ENCODE measurements at places on chromosomes 1 and 21.

- DNase-seq, result no peak
Measured at GRCh38 chr21:42747276-42747701, 93.9 kb downstream of the PDE9A start.

DNA sequence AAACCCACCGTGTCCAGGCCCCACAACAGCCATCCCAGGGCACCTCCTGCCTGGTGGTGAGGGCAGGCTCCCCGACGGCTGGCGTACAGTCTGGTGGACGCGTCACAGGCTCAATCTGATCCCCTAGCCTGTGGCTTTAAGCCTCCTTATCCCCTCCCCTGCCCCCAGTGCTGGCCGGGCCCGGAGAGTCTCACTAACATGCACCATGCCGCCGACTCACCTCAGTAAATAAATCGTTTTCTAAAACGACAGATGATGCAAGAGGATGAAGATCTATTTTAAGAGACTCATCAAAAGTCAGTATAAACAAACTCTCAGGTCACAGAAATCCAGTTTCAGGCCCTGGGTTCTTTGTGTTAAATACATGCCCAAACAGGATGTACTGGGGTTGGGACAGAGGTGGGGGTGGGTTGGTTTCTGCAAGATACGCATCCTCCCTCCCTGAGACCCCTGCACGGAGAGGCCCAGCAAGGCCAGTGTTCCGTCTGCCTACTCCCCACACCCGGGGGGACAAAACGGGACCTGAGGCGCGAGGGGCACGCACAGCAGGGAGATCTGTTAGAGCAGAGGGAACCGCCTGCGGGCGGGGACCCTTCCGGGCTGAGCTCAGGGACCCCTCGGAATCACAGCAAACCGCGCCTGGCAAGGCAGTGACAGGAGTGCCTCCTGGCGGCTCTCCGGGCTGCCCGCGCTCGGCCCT, 3.1 kb downstream of the PANK4 start:
- DNase-seq, result no peak

GRCh38 chr1:162590101-162590500, 28.6 kb downstream of the UAP1 start:
- DNase-seq, result no peak

DNA sequence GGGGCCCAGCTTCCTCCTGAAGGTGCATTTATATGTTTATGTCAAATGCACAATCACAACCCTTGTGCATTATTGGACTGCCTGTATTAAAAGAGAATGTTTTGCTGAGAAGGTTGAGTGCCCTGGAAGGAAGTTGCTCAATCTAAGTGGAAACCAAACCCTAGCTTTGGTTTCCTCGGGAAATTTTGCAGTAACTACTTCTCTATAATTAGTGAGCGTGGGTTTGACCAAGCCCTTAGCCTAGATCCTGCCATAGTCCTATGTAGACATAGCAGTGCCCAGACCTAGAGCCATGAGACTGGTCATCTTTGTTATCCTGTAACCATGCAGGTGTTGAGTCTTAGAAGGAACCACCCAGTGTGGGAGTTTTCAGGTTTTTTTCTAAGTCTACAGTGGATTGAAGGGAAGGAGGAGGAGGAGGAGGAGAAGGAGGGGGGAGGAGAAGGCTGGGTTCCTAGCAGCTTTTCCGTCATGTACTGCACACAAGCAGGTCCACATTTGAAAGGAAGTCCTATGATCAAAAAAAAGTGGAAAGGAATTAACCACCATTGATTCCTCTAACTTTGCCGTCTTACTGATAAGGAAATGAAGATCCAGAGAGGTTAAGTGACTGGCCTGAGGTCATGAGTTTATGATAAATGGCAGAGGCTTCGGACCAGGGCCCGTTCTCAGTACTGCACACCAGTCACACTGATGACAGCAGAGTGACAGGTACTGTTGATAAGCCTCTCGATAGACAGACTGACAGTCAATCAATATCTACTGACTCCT, 72.2 kb upstream of the LYST start:
- no peak for DNase-seq

- peak; percentile 2 for DNase-seq
Measured at GRCh38 chr1:187928288-187928687, 1099.5 kb downstream of the PLA2G4A start.

GRCh38 chr1:194028002-194028401, 841.6 kb upstream of the B3GALT2 start:
- DNase-seq, result no peak

GRCh38 chr1:118978914-118979701, 9.0 kb downstream of the TBX15 start:
- no peak for DNase-seq

GRCh38 chr1:212297338-212297737, 12.1 kb downstream of the PPP2R5A start:
- no peak for DNase-seq

DNA sequence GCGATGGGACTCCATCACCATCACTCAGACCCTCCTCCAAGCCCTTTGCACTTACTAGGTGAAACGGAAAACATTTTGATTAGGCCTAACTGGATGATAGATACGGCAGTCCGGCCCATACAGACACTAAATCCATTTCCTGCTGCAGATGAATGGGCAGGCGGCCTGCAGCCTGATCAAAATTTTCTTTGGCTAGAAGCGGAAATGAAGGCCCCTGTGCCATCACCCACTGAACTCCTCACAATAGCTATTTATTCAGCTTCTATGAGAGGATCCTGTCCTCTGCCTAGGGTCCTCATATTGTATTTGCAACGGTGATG, 200.5 kb downstream of the OMA1 start:
- no peak for DNase-seq

GRCh38 chr1:58338081-58338480, 208.4 kb downstream of the OMA1 start:
- DNase-seq, result no peak

DNA sequence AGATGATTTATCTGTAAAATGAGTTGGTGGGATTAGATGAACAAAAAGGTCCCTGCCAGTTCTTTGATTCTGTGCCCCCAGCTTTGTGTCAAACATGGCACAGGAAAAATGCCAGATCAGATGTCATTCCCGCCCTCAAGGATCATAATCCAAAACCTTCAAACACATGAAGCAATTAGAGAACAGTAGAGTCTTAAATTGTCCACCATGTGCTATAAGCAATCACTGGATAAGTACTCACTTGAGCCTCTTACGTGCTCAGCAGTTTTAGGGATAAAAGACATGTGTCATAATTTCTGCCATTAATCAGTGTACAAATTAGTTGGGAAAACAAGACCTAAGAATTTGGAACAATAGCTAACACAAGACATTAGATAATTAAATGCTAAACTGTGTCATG, 15.4 kb upstream of the KIAA0040 start:
- no peak for DNase-seq

DNA sequence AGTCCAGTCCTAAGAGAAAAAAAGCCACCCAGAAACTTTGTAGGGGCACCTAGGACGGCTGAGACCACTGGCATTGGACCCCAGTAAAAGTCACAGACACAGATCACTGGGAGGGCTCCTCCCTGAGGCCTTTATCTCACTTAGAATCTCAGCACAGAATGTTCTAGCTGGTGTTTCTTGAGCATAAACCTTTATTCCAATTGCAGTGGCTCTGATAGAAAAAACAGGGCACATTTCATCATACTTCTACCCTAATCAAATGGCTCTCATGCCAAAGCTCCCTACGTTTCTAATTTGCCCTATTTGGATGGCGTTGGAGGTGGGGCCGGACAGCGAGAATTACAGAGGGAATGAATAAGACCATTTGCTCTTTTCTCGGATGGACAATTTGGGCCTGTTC, 53.8 kb downstream of the NGF start:
- no peak for DNase-seq

DNA sequence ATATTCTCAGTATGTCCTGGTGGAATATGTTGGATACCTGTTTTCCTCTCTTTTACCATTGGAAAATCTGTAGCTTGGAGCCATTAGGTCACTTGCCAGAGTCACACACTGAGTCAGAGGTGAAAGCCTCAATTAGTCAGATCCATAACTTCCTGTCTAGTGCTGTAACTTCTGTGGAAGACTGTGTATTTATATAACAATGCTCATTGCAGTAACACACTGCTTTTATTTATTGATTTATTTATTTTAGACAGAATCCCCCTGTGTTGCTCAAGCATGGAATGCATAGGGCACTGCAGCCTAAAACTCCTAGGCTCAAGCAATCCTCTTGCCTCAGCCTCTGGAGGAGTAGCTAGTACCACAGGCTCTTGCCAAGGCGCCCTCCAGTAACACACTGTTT, 1.3 kb upstream of the DOCK7 start:
- DNase-seq, result no peak

- no peak for DNase-seq
Measured at GRCh38 chr1:231638647-231639046, 12.1 kb downstream of the DISC1 start.

DNA sequence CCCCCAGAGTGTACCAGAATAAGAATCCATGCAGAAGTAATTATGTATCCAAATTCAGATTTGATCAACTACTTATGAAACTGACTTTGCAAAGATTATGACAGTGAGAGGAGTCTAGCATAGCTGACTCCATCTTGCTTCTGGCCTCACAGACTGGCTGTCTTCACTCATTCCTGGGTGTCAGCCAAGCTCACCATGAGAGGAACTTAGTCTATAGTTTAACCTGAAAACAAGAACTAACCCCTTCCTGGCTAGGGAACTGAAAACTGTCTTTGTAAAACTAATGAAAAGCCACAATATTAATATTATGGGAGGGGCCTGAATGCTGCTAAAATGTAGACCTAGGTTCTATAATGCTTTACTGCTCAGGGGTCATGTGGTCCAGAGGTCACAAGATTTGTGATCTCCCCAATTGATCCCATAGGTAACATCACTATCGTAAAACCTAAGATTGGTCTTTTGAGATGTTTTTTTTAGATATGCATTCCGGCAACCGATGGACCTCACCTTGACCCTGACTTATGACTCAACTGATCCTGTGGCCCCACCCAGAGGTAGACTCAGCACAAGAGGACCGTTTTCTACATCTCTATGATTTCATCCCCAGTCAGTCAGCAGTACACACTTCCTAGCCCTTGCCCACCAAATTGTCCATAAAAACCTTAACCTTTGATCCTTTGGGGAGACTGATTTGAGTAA, 55.2 kb downstream of the ATP1B1 start:
- DNase-seq, result no peak

- no peak for DNase-seq
Measured at GRCh38 chr1:20684651-20685050, 23.5 kb upstream of the DDOST start.

- no peak for DNase-seq
Measured at GRCh38 chr1:234564035-234565029, 45.6 kb downstream of the IRF2BP2 start.

- no peak for DNase-seq
Measured at GRCh38 chr21:25428537-25428936, 178.7 kb downstream of the MRPL39 start.

- DNase-seq, result no peak
Measured at GRCh38 chr1:186654741-186655140, 25.5 kb downstream of the PTGS2 start.

DNA sequence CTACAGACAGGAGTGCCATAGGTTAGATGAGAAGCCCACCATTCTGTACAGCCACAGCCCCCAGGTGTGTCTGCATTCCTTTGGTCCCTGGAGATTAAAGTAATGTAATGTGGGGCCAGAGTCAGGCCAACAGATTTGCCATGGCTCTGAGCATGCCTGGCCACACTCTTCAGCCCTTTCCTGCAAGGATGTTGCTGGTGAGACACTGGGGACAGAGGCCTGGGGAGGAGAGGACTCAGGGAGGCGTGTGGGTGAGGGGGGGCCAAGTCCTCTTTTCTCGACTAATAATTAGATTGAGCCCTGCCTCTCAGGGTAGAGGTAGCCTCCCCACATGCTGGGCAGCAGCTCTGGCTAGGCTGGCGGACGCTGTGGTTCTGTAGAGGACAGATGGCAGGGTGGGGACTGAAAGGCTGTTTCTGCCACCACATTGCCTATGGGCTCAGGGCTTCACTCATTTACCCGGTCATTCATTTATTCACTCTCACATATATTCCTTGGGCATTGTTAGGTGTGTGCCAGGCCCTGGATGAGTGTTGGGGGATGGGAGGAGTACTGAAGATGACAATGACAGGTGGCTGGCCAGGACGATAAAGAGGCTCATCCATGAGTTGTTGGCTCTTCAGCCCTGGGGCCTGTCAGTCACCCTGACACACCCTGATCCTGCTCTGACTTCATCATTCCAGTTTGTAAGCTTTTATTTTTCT, 7.1 kb upstream of the PRCC start:
- no peak for DNase-seq

DNA sequence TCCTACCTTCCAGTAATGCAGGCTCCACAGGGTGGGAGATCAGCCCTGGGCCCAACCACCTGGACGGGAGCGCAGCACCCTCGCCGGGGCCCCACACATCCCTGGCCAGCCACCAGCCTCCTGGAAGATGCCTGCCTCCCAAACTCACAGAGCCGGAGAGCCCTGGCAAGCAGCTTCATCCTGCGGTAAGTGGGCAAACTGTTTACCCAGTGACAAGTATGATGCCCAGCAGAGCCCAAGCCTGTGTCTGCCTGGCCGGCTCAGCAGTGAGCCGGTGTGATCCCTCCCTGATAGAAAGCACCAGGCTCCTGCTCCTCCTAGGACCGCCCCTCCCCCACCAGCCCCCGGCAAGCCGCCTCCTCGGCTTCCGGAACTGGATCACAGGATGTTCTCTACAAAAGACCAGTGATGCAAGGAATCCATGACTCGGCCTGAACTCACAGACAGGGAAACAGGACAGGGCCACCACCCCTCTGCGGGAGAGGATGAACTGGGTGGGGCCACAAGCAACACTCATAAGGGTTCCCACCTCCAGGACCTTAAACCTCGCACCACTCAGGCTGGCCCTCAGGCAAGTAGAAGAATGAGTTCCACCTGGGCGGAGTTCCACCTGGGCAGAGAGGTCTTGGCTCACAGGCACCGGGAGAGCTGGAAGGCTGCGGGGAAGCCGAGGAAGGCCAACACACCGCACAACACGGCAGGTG, 7.9 kb downstream of the ACOT7 start:
- no peak for DNase-seq

DNA sequence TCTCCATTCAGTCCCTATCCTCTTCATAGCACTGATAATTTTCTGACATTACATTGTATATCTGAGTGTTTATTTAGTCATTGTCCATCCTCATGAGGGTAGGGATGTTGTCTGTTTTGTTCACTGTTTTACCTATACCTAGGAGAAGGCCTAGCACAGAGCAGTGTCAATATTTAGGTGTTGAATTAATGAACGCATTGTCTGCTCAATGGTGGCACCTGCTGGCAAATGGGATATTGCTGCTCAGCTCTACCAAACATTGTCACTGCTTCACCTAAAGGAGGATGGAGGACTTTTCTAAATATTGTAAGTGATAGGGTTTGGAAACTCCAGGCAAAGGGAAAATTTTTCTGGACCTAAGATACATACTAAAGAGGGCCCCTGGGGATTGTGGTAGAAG, 243.9 kb downstream of the RRAGC start:
- DNase-seq, result no peak

- no peak for DNase-seq
Measured at GRCh38 chr1:66266756-66267155, 267.2 kb upstream of the SGIP1 start.

GRCh38 chr1:152374451-152374850, 14.6 kb upstream of the FLG2 start:
- no peak for DNase-seq

DNA sequence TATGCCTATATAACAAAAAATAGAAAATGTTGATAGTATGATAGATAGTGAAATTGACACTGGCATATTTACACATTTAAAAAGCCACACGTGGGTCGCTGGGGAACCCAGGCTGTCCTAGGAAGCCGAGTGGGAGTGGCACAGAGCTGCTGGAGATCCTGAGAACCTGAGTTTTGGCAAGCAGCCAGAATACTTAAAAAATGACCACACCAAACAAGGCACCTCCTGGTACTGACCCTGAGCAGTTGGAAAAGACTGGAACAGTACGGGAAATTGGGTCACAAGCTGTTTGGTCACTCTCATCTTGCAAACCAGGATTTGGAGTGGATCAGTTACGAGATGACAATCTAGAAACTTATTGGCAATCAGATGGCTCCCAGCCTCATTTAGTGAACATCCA, 111.5 kb downstream of the ZFYVE9 start:
- DNase-seq, result no peak
